ENCODE measurements at places on chromosomes 1 and 21. TPM values are rescaled to one million over a fixed set of nuclear protein-coding genes. Genes with fewer than 3 reads are reported as not detected.

GRCh38 chr1:74470936-74471335, 41.5 kb downstream of the LRRC53 start:
- DNase-seq: no peak

DNA sequence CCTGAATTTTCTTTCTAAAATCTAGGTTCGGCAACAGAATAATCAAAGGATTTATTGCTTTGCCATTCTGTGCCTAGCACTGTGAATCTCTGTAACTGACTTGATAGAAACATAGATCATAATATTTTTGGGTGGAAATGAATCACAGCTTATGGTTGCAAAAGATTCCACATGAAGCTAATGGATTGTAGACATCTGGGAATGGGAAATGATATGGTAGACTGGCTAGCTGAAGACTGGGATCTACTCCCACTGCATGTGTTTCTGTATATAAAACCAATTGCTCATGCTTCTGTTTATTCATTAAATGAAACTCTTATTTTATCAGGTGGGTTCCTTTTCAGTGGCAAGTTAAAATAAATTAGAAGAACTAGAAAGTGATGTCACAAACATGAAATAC, 395.6 kb downstream of the ST6GALNAC3 start:
- no peak for DNase-seq

TBX15 gene
- under 0.01 TPM for total RNA-seq

ELOVL1 gene
- total RNA-seq: 58.4 TPM

SPRR2B gene
- not detected for total RNA-seq

Measured in lung microvascular endothelial cell (primary cell).